Stimulated activated CD4-positive, alpha-beta T cell treated with anti-CD3 and anti-CD28 coated beads, Interleukin-2, amount 100 ng/mL, for 48 hours (primary cell): ENCODE measurements at places on chromosomes 2 and 18.

DNA sequence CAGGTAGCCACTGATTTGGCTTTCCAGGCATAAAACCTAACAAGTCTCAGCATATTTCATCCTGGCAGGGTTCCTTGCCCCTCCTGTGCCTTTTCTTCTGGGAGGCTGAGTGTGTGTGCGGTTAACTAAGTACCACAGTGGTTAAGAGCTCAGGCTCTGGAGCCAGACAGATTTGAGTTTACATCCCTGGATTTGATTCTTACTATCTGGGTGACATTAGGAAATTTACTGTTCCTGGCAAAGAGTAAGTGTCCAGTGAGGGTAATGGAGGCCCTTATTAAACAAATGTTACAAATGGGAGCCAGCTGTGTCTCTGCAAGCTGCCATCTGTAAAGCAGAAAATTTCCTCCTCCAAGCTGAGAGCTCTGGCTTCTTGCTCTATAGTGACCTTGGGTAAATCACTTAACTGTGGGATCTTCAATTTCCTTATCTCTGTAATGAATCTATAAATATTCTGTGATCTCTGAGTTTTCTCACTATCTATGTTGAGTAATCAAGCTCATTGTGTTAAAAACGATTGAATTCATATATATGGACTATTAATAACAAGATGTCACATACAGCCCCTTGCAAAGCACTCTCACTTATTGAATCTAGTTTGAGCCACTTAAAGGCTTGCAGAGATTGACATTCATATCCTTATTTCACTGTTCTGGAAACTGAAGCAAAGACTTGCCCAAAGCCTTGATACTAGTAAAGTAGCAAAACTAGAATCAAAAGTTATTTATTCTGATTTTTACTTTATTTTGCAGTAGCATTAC, 6.5 kb upstream of the COBLL1 start:
- no peak for DNase-seq

GRCh38 chr2:96842600-96842999, 1.2 kb downstream of the ANKRD23 start:
- no peak for DNase-seq

- no peak for DNase-seq
Observed at GRCh38 chr2:146385031-146385430, 1459.8 kb upstream of the ACVR2A start.

DNA sequence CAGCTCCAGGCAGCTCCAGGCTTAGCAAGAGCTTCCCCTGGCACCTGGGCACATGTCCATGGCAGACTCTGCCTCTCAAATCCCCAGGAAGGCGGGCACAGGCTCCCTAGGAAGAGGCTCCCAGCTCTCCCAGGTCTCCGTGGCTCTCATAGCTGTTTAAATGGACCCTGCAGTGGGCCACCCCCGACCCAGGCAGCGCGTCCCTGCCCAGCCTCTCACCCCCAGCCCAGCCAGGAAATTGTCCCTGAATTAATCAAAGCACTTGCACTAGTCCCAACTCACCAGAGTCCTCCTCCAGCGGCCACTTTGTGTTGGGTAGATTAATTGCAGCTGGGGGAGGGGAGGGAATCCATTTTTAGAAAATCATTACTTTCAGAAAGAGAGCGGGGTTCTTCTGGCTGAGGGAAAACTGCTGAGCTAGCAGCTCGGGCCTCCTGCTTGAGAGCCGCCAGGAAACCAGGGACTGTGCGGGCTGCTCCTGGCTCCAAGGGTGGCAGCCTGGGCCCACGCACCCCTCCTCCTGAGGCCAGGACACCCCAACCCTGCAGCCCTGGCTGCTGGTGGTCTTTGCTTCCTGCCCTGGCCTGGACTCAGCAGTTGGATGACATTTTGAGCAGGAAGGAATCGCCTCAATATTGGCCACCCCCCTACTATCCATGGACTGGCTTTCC, 36.0 kb downstream of the SMAD7 start:
- DNase-seq = no peak

DNA sequence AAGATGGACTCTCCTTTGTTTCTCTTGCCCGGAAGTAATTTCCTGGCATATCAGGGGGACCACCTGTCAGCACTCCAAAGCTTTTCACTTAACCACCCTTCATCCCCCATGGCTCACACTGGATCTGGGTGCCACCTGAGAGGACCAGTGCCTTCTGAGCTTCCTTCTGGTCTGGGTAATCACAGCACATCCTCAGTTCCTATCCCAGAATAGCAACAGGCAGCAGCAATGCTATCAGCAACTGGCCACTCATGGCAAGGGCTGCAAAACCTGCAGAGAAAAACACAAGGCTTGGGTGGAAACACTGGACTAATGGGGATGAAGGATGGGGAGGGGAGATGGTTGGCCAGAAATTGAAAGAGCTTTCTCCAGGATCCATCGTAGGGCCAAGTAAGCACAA, 59.9 kb upstream of the STPG4 start:
- DNase-seq = no peak

DNA sequence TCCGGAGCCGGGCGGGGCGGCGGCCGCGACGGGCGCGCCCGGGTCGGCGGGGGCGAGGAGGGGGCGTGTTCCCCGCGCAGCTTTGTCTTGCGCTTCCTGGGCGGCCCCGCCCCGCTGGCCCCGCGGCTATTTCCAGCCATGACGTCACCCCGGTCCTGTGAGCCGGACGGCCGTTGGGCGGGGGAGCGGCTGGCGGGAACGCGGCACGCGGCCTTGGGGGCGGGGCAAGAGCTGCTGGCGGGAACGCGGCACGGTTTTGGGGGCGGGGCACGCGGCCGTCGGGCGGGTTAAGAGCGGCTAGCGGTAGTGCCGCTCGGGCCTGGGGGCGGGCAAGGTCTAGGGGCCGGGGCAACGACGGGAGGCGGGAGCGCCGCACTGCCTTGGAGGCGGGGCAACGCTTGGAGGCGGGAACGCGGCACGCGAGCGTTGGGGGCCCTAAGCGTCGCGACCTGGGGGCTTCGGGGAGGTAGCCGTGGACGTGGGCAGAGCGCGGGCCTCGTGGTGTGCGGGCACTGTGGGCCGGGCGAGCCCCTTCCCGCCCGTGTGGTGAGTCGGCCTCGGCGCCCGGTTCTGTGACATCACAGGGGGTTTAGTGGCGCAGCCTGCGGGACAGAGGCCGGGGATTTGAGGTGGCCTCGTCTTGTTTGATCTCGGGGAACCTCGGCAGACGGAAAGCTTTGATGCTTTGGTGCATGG, 704 bp downstream of the KLF11 start:
- DNase-seq = peak; percentile 80

- no peak for DNase-seq
Observed at GRCh38 chr2:188119112-188119838, 172.4 kb upstream of the GULP1 start.

- DNase-seq = no peak
Observed at GRCh38 chr2:44746856-44747615, 194.5 kb upstream of the SIX3 start.

- DNase-seq = no peak
Observed at GRCh38 chr2:54772531-54772930, 49.1 kb downstream of the EML6 start.

GRCh38 chr2:101147971-101148370, 3.2 kb downstream of the TBC1D8 start:
- DNase-seq = no peak

DNA sequence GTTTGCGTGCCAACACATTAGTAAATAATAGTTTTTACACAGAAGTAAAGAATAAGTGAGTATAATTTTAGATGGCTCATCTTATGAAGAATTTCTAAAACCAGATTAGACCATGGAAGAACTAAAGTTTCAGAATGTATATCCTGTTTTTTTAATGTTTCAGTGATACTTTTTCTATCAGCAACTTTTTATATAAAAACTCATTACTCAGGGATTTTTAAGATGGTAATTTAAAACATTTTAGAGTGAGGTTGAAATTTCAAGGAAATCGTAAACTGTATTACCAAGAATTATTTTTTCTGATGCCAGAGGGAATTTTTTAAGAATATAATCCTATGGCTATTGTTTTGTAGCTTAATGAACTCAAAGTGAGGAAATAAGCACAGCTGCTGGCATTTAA, 128.5 kb upstream of the FANCL start:
- DNase-seq = no peak
